ENCODE measurements at places on chromosomes 6 and 20.

- peak; percentile 98 for DNase-seq
Observed at GRCh38 chr6:31620586-31621319, at the start of gene PRRC2A. TSS of gene PRRC2A (plus strand) at chr6:31620715. CDS start at chr6:31622790, 2,075 bp downstream.

DNA sequence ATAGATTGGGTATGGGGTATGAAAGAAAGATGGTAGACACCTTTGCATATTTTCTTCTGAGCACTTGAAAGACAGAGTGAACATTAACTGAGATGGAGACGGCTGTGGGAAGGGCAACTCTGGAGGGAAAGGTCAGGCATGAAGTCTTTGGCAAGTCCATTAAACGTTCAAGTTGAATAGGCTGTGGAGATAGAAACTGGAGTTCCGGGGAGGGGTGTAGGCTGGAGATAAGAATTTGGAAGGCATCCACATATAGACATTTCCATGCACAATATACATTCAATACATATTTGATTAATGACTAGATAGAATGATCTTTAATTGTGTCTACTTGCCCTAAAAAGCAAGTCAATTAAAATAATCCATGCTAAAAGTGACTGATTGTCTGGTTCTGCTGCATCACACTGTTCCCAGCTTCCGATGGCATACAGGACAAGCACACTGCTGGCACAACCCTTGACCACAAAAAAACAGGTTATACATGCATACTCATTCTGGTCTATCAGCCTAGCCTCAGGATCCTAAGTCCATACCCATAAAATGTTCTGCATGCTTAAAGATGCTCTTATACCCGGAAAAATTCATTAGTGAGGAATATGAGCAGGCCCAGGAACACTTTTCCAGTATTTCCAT, 1.9 kb upstream of the MYLK4 start:
- DNase-seq, result no peak

- no peak for DNase-seq
Observed at GRCh38 chr20:59268870-59269269, 31.5 kb upstream of the EDN3 start.

DNA sequence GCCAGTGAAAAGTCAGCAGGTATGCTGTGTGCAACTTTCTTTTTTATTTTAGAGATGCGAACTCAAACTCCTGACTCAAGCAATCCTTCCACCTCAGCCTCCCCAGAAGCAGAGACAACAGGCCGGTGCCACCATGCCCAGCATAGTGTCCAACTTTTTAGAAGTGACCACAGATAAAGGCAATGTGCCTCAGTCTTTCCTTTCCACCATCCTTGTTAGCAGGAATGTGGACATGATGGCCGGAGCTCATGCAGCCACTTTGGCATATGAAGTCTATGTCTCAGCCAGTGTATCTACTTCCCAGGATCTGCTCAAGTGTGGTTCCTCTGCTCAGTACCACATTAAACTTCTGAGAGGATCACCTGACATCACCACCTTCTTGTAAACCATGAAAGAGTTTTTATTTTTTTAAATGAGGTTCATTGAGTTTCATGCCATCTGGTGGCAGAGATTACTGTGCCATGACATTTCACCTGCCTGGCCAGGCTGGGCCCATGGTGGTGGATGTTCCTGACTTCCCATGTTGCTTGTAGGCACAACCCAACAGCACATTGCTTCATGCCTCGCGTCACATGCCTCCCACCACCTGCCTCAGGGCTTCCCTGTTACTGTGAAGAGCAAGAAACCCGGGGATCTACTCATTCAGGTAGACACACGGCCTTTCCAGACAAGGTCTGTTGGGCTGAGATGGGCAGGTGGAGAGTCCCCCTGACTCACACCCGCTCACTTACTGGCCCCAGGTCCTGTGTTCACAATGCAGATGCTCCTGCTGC, 216.5 kb downstream of the LY86 start:
- no peak for DNase-seq

- DNase-seq, result no peak
Observed at GRCh38 chr6:57198926-57199636, 23.0 kb downstream of the RAB23 start.

GRCh38 chr6:169666441-169666840, 35.4 kb downstream of the WDR27 start:
- DNase-seq, result no peak

GRCh38 chr6:24851086-24851485, 52.4 kb upstream of the ARMH2 start:
- no peak for DNase-seq

DNA sequence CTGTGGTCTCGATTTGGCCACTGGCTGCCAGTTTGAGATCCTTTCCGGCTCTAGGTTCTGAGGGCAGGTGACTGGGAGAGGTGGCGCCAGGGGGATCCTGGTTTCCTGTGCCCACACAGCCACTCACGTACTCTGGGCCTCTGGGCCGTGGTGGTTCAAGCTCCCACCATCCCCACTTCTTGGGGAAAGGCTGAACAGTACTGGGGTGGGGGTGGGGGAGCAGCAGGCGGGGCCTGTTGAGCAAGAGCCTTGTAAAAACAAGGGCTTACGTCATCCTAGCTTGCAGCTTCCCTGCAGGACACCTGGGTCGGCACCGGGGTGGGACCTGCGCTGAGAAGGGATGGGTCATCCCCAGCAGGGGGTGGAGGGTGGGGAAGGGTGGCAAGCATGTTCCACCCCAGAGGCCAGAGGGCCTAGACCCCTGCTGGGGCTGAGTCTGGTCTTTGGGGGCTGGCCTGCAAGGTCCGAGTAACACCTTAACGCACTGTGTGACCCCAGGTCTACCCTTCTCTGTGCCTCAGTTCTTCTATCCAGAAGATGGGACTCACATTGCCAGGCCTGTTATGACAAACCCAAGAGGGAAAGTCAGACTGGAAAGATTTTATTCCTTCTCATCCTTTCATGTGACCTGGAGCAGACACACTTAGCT, 3.1 kb upstream of the CEBPB start:
- no peak for DNase-seq

DNA sequence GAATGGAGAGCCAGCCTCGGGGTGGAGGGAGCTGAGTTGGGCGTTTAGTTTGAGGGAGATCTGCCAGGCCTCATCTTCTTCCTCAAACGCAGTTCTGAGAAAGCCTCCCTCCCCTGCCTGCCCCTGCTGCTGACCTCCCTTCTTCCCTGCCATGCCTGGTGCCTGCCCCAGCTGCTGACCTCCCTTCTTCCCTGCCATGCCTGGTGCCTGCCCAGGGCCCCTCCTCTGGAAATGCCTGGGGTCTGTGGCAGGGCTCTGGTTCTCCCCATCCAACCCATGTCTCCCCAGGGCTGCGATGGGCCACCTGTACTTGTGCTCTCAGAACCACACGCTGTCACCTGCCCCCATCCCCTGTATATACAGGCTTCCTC, 114.6 kb downstream of the VEGFA start:
- no peak for DNase-seq

- peak; percentile 45 for DNase-seq
Observed at GRCh38 chr6:73739096-73739495, 43.1 kb downstream of the CD109 start.

GRCh38 chr6:85347812-85348211, 102.1 kb upstream of the NT5E start:
- no peak for DNase-seq
